H7 (cell line): ENCODE measurements at places on chromosomes 2 and 18.

DNA sequence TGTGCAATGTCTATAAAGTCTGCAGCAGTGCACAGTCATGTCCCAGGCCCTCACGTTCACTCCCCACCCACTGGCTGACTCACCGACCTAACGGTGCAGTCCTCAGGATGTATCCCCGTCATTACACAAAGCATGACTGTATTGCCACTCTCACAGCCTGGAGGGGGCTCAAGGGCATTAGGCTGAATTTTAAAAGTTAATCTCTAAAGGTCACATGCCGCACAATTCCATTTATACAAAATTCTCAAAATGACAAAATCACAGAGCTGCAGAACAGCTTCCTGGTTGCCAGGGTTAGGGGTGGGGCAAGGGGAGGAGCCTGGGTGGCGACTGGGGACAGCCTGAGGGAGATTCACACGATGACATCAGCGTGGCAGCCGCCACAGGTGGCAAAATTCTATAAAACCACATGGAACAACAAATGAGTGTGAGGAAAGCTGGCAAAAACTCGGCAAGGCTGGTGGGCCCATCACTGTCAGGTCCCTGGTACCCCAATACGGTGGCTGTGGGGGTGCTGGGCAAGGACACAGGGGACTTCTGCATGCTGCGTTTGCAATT is 97.6 kb downstream of the NDUFA10 start:
- DNase-seq = no peak

- DNase-seq = peak; percentile 68
Observed at GRCh38 chr2:29010946-29011345, 29.8 kb downstream of the TOGARAM2 start.

- DNase-seq = no peak
Observed at GRCh38 chr2:142415461-142415860, 284.6 kb upstream of the LRP1B start.

DNA sequence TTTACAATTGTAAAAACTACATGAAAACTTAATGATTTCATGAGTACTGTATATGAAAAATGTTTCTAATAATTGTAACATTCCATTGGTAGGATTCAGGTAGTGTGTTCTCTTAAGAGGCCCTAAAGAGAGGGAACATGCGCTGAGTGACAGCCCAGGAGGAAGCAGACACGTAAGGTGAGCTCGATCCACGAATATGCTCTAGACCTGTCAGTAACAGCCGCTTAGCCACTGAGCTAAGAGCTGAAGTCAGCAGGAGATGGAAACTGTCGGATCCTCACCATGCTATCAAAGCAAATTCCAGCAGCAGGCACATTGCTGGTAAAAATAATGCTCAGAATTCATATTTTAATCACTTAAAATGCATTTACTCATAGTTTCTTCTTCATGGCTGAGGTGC is 346.5 kb downstream of the TGIF1 start:
- no peak for DNase-seq

- no peak for DNase-seq
Observed at GRCh38 chr2:160606341-160606740, 112.7 kb upstream of the RBMS1 start.

DNA sequence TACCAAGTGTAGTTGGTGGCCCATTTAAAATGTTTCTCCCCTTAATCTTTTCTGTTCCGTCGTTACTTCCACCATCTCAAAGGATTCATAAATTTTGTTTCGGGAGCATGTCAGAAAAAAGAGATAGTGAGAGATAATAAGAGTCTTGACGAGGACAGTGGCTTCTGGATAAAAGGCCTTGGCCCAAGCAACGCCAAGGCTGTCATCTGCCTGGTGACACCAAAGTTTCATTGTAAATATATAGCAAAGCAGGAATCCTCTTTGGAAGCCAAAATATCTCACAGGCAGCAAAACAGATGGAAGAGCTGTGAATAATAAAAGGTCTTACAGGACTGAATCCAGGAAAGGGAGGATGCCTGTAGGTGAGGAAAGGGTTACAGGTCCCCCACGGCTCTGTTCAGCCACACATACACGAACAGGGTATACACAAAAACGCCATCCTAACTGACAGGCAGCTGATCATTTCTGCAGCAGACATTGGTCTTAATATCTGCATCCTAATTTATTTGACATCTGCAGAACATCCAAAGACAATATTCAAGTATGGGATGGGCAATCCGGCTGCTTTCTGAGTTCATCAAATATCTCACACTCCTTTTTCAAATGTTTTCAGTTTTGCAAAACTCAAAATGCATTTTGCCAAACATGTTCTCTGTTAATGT is 382.8 kb downstream of the OSR1 start:
- DNase-seq = no peak

GRCh38 chr2:206642075-206643025 is at the start of gene FAM237A:
FAM237A (plus strand) TSS chr2:206642487; CDS start chr2:206644237, 1,750 bp downstream.
- DNase-seq = peak; percentile 75

DNA sequence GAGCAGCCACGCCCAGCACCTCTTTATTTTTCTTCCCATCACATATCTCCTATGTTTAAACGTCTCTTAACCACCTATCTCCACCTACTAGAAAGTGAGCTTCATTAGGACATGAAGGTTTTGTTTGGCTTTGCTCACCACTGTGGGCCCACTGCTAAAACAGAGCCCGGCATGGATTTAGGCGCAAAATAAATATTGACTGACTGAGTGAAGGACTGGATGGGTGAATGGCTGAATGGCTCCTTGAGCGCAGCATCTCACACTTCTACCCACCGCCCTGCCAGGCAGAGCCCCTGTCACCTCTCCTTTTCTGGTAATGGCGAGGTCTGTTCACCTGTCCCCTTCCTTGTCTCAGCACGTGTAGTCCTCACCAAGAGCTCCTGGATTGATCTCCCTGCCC is 10.1 kb downstream of the CAPG start:
- DNase-seq = no peak

DNA sequence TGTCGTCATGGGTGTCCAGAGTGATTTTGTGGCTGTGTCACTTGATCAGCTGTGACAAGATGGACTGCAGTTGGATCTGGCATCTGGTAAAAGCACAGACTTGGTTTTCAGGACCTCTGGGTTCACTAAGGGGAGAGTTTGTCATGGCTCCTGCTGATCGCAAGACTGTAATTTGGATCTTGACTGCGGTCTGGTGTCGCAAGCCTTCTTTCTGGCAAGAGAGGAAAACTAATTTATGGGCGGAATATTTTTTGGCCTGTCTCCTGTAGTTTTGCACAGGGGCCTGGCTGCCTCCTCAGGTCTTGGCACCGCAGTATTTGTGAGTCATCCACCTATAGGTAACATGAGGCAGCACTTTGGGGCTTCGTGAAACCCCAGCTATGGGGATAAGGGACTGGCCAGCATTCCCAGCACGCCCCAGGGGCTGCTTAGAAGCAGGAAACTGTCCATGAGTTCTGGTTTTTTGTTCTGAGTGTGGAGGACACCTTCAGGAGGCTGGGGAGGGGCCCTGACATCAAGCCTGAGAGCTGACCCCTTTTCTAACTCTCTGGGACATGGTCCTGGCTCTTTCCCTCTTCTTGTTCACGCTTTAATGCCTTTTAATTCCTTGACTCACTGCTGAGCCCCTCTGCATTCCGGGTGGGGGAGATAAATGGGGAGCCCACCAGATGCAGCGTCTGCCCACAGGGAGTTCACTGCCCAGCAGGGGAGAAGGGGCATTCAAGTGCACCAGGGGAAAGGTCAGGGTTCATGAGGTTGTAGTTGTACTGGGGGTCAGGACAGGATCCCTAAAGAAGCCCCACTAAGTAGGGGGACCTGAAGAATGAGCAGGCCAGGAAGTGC is 12.2 kb downstream of the SH3BP4 start:
- no peak for DNase-seq

DNA sequence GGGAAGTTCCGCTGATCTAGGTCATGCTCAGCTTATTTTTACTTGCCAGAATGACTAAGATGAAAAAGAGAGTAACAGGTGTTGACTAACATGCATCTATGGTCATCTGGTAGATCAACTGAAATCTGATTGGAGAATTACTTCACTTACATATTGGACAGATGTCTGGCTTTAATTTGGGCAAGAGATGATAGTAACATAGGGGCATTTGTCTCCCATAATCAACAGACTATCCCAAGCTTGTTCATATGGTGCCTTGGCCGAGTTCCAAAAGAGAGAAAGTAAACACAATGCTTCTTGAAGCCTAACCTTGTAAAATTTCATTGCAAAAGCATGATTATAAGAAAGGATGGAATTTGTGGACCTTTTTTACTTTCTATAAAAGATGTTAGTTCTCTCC is 503.7 kb downstream of the ADCYAP1 start:
- DNase-seq = no peak

DNA sequence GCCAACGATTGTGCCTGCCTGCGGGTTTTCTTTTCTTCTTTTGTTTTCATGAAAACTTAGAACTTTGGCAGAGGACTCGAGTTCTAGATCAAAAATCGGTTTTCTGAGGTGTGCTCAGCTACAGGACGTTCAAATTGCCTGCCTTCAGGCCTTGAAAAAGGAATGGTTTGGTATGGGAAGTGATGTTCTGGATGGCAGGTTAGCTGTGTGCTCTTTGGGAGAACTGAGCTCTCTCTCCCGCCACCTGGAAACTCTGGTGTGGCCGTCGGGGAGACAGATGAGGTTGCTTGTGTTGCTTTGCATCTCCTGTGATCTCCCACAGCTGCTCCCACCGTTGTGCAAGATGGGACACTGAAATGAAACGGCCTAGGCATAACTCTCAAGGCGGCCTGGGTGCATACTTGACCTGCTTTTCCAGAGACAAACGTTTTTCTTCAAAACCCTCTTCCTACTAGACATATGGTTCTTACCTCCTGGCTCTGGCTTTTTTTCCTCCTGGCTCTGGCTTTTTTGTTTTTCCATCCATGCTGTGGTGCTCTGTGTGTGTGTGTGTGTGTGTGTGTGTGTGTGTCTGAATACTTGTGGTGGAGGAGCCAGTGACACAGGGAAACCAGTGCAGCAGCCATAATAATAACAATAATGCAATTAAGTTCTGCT is 2.0 kb downstream of the FMNL2 start:
- peak; percentile 31 for DNase-seq

DNA sequence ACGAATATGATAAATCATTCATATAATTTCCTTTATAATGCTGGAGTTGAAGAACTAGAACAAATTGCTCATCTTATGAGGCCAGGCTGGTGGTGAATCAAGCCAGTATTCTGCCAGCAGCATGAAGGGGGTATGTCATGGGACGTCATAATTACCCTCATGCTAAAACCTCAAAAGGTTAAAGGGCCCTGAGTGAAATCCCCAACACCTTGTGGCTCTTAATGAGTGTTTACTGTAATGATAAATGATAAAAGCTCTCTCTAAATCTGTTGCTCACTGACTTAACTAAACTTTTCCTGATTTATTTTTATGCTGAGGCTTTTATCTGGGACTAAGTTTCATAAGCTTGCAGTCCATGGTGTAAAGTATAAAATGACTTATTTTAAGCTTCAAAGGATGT is 18.3 kb upstream of the NEDD4L start:
- DNase-seq = no peak

- DNase-seq = peak; percentile 77
Observed at GRCh38 chr2:74502147-74502719, 2.8 kb upstream of the LBX2 start.

GRCh38 chr18:31591113-31591512 is 564 bp upstream of the TTR start:
- DNase-seq = no peak

- DNase-seq = no peak
Observed at GRCh38 chr2:186183406-186183805, 302.7 kb upstream of the ZC3H15 start.

GRCh38 chr2:107276034-107276433 is 390.1 kb upstream of the ST6GAL2 start:
- DNase-seq = no peak

DNA sequence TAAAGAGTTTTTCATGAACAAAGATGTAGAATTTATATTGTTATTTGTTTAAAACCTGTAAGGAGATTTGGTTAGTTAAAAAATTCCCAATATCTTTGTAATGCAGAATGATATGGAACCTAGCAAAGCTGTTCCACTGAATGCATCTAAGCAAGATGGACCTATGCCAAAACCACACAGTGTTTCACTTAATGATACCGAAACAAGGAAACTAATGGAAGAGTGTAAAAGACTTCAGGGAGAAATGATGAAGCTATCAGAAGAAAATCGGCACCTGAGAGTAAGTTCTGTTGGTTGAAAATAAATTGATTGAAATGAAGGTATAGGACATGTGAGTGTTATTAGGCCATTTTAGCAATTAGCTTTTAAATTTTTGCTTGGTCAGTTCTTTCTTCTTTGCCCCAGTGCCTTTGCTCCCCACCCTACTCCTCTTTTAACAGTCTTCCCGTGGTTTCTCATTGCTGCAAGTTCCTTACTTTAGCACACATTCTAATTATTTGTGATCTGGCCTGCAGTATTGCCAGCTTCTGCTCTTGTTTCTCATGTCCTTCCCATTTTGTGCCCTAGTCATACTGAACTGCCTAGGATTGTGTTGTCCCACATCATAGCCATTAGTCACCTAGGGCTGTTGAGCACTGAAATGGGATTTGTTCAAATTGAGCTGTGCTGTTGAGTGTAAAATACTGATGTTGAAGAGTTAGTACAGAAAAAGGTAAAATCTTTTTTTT is 36.6 kb downstream of the VAPA start:
- no peak for DNase-seq

- DNase-seq = no peak
Observed at GRCh38 chr2:233442028-233442310, 87.7 kb downstream of the DGKD start.

GRCh38 chr2:216845426-216845825 is 14.4 kb downstream of the TNP1 start:
- DNase-seq = no peak

GRCh38 chr2:218329027-218329825 is 27.4 kb upstream of the CATIP start:
- no peak for DNase-seq

GRCh38 chr2:110872521-110872920 is 140.1 kb downstream of the ACOXL start:
- peak; percentile 29 for DNase-seq

DNA sequence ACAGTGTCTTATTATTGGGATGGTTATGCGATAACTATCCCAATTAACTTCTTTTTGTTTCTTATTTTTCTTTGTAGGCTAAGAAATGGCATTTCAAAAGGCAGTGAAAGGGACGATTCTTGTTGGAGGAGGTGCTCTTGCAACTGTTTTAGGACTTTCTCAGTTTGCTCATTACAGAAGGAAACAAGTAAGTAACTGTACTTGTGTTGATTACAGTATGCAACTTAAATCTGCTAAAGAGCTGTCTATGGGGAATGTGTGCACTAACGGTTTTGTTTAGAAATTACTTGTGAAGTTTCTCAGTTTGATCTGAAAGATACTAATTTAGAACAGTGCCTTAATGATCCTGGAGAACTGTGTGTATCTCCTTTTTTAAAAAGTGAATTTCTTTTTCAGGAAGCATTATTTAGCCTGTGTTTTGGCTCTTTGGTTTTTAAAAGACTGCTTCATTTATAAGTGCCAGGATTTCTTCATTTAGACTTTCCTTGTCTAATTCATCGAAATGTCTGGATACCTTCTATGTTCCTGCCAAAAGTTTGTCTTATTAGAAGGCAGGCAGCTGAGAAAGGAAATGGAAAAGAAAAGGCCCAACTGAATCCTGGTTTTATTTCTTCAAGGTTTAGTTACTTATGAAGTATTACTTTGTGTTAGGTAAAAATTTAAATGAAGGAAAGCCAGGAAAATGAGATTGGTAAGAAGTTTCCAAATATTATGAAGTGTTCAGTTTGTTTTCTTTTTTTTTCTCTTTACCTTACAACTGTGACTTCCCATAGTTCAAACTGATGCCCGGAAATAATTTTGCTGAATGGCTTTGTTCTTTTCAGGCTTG is 40.1 kb downstream of the GPD2 start:
- DNase-seq = no peak
